ENCODE measurements at places on chromosomes 2 and 18. TPM values are rescaled to one million over a fixed set of nuclear protein-coding genes. Genes with fewer than 3 reads are reported as not detected.

DNA sequence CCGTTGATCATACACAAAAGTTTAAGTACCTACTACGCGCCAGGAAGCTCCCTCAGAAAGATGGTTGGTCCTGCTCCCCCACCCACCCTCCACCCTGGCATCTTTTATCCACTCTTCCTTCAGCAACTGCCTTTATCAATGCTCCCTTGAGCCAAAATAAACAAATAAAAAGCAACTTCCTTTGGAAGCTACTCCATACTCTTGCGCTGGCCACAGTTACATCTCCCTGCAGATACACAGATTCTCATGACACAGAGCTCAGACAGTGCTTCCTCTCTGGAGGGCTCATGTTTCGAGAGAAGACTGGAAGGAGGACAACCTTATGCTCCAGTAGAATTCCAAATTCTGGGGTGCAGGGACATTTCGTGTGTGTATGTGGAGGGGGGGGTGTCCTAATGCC is 3.8 kb upstream of the STEAP3 start:
- H3K36me3 ChIP-seq: no peaks in the 10 kb centered on the region
- no peak overlapping the region for H3K4me3 ChIP-seq
- H3K27ac ChIP-seq: no peak overlapping the region
- no peaks in the 10 kb centered on the region for H3K27me3 ChIP-seq

- no peaks in the 10 kb centered on the region for H3K36me3 ChIP-seq
- H3K27ac ChIP-seq: no peak overlapping the region
- no peaks in the 10 kb centered on the region for H3K4me1 ChIP-seq
- no peak overlapping the region for H3K4me3 ChIP-seq
- no peaks in the 10 kb centered on the region for H3K27me3 ChIP-seq
- no peak for DNase-seq
Measured at GRCh38 chr18:64091526-64091925, 57.4 kb downstream of the LINC00305 start.

GRCh38 chr18:73908323-73908722 is 239.3 kb downstream of the FBXO15 start:
- H3K27ac ChIP-seq: no peak overlapping the region
- H3K36me3 ChIP-seq: no peaks in the 10 kb centered on the region
- H3K4me1 ChIP-seq: no peaks in the 10 kb centered on the region
- peak; percentile 59 for DNase-seq
- no peak overlapping the region for H3K4me3 ChIP-seq

DNA sequence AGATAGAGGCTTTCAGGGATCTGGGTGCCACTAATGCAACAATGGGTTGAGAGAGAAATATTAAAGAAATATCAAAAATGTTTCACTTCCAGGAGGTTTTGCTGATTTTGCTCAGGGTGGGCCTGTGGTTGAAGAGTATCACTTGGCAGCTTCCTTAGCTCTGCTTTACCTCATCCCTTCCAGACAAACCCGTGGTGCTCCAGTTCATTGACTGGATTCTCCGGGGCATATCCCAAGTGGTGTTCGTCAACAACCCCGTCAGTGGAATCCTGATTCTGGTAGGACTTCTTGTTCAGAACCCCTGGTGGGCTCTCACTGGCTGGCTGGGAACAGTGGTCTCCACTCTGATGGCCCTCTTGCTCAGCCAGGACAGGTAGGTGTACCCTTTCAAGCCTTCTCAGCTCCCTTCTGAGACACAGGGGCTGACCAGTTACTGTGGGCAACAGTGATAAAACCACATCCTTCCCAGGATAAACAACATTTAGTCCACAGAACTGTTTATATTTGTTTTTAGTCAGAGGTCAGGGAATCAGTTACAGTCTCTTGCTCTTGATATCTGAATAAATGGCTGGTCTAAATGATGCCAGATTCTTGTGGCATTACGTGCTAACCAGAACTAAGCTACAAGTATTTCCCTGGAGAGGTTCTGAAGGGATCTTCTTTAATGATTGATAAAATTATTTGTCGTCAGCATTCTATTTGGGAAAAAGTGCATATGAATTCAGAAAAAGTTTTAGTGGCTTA is 7.0 kb downstream of the SLC14A1 start:
- H3K27me3 ChIP-seq: no peaks in the 10 kb centered on the region
- H3K27ac ChIP-seq: no peak overlapping the region
- DNase-seq: no peak
- no peaks in the 10 kb centered on the region for H3K4me1 ChIP-seq
- H3K4me3 ChIP-seq: no peak overlapping the region

DNA sequence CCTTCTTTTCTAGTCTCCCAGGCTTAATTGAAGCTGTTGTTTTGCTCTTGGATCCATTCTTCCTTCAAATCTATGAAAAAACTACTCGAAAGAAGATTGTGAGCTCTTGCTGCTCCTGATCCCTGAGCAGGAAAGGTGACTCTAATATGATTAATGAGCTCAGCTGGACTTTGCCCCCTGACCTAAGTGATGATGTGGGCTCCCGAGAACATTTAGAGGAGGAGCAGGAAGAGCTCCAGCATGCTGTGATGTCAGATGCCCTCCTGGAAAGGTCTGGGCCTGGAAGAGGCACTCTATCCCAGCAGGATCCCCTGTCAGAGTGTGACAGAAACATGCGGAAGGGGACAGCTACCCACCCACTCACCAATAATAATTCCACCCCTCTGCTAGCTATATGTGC is 117.9 kb upstream of the PELI1 start:
- peaks cover 27% of the 10 kb centered on the region for H3K4me1 ChIP-seq
- no peak overlapping the region for H3K4me3 ChIP-seq
- peaks cover 20% of the 10 kb centered on the region for H3K36me3 ChIP-seq
- no peak overlapping the region for H3K27ac ChIP-seq

DNA sequence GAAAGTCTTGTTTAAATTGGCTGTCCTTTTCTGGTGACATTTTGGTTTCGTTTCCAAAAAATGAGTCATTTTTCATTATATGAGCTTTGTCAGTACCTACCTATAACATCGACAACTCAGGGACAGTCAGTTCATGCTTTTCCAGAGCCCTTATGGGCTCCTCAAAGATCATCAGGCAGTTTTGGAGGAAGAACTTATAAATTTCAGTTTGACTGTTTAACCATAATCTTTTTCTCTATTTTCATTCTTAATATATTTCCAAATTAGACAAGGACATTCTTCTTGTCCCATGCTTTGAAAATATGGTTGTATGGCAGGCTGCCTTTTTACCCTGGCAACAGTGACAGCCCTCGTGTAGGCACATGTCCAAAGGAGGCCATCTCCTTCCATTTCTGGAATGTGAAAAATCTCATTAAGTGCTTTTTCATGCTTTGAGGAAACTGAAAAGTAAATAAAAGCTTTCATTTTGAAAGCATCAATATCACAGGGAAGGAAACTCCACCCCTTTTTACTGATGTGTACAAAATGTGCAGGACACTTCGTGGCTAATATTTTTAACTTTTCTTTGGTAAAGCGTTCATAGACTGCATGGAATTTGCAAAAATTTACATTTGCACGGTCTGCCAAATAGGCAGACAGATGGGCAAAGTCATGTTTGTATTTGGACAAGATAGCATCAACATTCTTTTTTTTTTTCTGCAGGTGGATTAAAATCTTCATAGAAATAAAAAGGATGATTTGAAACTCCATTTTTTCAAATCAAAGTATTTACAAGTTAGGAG is 7.2 kb upstream of the PROC start:
- H3K4me3 ChIP-seq: no peak overlapping the region
- H3K27ac ChIP-seq: no peak overlapping the region
- DNase-seq: no peak
- peaks cover 4% of the 10 kb centered on the region for H3K27me3 ChIP-seq
- H3K4me1 ChIP-seq: no peaks in the 10 kb centered on the region

DNA sequence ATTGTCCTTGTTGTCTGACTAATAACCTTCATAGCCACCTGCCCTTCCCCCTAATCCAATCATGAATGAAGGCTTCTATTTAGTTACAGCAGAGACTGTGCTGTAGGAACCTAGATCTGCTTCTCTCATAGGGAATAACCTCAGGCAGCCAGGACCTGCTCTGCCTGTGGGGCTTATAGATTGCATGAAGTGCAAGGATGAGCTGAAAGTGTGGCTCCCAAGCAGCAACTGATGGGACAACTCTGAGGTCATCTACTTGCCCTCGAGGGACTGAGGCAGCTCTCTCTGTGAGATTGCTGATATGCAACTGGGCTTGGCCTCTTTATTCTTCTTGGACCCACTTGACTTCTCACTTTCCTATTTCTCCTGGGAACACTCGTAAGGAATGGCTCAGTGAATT is 23.8 kb upstream of the SLC38A11 start:
- no peak overlapping the region for H3K4me3 ChIP-seq
- no peak overlapping the region for H3K27ac ChIP-seq
- no peaks in the 10 kb centered on the region for H3K4me1 ChIP-seq
- DNase-seq: no peak
- no peaks in the 10 kb centered on the region for H3K36me3 ChIP-seq
- no peaks in the 10 kb centered on the region for H3K27me3 ChIP-seq

GRCh38 chr2:157899125-157899839 is 23.2 kb upstream of the ACVR1 start:
- no peak overlapping the region for H3K4me3 ChIP-seq
- H3K27ac ChIP-seq: no peak overlapping the region
- peaks cover 1% of the 10 kb centered on the region for H3K27me3 ChIP-seq
- no peak for DNase-seq
- H3K4me1 ChIP-seq: peaks cover 3% of the 10 kb centered on the region
- H3K36me3 ChIP-seq: no peaks in the 10 kb centered on the region

DNA sequence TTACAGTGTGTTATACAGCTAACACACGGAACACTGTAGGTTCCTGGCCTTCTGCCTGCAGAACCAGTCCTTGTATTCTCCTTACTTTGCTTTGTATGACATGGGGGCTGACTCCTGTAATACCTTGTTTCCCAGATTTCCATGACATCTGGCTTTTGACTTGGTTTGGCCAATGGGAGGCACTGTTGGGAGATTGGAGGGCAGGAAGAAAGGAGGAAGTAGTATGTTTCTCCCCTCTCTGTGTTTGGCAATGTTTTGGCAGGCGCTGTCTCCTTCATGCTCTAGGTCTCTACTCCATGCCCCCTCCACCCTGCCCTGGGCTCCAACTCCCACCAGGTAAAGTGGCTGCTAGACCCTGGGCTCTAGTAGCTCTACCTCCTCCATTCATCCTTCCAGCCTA is 331.1 kb upstream of the SLC14A2 start:
- H3K27me3 ChIP-seq: no peaks in the 10 kb centered on the region
- no peak for DNase-seq
- no peaks in the 10 kb centered on the region for H3K4me1 ChIP-seq
- no peak overlapping the region for H3K27ac ChIP-seq
- H3K4me3 ChIP-seq: no peak overlapping the region
- H3K36me3 ChIP-seq: no peaks in the 10 kb centered on the region

GRCh38 chr18:49976001-49976400 is 162.7 kb upstream of the ACAA2 start:
- H3K4me3 ChIP-seq: no peak overlapping the region
- H3K27me3 ChIP-seq: no peaks in the 10 kb centered on the region
- no peak overlapping the region for H3K27ac ChIP-seq

DNA sequence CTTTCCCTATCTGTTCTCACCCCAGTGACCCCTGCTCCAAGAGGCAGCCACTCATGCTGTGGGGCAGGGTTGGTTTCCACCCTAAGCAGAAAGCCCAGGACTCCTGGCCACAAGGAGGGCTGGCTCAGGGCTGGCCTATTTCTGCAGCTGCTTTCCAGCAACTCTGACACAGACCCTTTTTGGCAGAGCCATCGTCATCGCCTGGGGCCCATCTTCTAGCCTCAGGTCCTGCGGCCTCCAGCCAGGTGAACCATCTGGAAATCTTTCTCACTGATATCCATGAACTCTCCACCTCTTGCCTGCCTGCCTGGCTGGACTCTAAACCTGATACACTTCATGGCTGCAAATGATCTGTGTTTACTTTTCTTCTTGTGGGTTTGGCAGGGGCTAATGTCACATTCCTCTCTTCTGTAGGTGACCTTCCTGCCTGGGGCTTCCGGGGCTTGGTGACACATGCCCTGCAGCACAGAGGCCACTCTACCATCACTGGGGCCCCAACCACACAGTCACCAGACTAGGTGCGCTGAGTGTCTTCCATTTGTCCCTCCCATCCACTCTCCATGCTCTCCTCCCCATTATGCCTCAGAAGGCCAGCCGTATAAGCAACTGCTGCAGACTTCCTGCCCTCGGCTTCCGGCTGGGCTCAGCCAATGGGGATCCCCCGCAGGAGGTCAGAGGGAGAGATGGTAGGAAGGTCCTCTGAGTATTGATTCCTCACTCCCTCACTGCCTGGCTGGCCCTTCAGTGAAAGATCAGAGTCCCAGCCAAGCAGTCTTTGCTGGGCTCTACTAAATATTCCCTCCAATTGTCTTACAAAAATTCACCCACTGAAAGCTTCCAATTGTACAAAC is 9.7 kb upstream of the COPS8 start:
- H3K27me3 ChIP-seq: no peaks in the 10 kb centered on the region
- H3K4me3 ChIP-seq: no peak overlapping the region
- DNase-seq: no peak
- no peaks in the 10 kb centered on the region for H3K36me3 ChIP-seq
- no peaks in the 10 kb centered on the region for H3K4me1 ChIP-seq

DNA sequence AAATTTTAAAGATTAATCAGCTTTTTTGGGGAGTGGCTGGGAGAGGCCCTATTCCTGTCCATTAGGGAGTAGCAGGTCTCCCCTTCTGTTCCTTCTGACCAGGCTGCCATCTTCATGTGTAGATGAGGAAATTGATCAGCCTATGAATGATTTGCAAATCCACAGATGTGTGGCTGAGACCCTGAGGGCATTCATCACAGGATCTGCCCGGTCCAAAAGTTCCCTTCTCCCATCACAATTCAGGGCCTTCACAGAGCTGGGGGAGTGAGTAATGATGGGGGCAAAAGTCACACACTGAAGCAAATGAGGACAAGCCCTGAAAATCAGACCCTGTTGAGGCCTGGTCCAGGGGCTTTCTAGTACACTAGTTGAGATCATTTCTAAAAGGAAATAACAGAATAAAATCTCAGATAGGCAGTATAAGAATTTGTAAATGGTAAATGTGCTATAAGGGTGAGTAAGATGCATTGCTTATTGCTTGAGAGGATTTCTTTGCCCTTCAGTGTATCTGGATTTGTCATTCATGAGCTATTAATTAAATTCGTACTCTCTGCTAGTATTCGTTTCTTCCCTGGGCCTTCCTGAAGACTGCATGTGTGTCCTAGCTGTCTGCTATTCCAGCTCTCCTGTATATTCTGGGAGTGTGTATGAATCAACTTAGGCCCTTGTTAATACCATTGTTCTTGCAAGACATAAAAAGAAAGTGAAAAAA is 53.2 kb downstream of the SETBP1 start:
- H3K36me3 ChIP-seq: no peaks in the 10 kb centered on the region
- no peak overlapping the region for H3K4me3 ChIP-seq
- DNase-seq: no peak
- H3K27ac ChIP-seq: no peak overlapping the region
- H3K27me3 ChIP-seq: no peaks in the 10 kb centered on the region
- H3K4me1 ChIP-seq: no peaks in the 10 kb centered on the region

GRCh38 chr2:48434101-48434500 is 95.9 kb upstream of the STON1 start:
- no peak overlapping the region for H3K27ac ChIP-seq
- peak; percentile 7 for DNase-seq
- no peak overlapping the region for H3K4me3 ChIP-seq
- no peaks in the 10 kb centered on the region for H3K36me3 ChIP-seq

SULT6B1 gene
- not detected for polyA plus RNA-seq

IRS1 gene
- polyA plus RNA-seq: 12.0 TPM

CREG2 gene
- 2.0 TPM for polyA plus RNA-seq

LOXHD1 gene
- 0.03 TPM for polyA plus RNA-seq

PRSS56 gene
- polyA plus RNA-seq: 0.03 TPM

DSC3 gene
- polyA plus RNA-seq: 0.70 TPM

CERKL gene
- polyA plus RNA-seq: 0.05 TPM

HNMT gene
- polyA plus RNA-seq: 1.6 TPM
